ENCODE measurements at places on chromosomes 12 and 14. TPM values are rescaled to one million over a fixed set of nuclear protein-coding genes. Genes with fewer than 3 reads are reported as not detected.

PABPN1 gene
- total RNA-seq: 252 TPM

ADCK1 gene
- 5.4 TPM for total RNA-seq

TC2N gene
- 21.5 TPM for total RNA-seq

KRT6C gene
- not detected for total RNA-seq

BEGAIN gene
- 2.5 TPM for total RNA-seq

SOAT2 gene
- total RNA-seq: not detected

PMEL gene
- not detected for total RNA-seq

TTC6 gene
- total RNA-seq: not detected

KRT73 gene
- not detected for total RNA-seq

GPRC5D gene
- total RNA-seq: not detected

DNA sequence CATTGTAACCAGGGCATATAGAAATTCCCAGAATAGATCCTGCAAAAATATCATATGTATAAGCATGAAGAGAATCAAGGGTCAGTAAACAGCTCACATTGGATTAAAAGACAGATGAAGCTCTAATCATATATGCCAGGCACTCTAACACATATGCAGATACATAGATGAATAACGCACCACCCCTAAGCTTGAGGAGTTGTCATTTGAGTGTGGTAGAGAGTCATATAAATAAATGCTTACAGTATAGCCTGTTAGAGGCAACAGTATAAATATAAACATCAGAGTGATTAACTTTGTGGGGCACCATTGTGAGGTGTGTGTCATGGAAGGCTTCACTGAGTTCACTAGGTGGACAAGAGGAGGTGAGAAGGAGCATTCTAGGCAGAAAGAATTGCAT is 346.7 kb upstream of the PRICKLE1 start:
- DNase-seq: no peak

DNA sequence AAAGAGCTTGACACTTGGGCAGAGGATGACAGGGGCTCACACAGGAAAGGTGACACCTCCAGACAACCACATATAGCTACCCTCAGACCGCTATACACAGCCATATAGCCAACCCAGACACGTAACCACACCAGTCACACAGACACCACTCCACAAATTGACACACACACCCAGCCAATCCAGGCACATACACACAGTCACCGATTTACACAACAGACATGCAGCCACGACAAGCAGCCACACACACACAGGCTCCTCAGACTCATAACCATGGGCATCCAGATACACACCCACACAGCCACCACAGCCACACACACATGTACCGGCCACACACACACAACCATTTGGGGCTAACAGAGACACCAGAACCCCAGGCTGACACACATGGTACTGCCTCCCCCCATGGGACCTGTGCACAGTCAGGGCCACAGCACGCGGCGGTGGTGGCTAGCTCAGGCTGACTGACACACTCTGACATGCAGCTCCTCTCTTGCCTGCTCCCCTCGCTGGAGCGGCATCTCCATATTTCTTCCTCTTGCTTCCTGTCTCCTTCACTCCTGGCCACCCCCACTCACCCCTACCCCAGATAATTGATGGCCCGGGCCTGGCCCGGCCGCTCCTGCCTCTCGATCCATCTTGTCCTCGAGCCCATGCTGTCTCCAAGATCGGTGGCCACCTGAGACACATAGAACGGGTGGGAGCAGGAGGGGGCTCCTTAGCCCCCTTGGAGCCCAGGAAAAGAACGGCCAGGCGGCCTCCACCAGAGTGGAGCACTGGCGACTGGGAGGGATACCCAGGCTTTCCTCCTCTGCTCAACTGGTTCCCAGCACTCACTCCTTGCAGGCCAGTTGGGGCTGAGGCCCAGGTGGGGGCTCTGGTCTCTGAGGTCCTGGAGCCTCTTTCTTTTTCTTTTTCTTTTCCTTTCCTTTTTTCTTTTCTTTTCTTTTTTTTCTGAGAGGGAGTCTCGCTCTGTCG is 6.0 kb upstream of the SHMT2 start:
- DNase-seq: no peak

GRCh38 chr12:92844151-92844763 is 84.8 kb downstream of the EEA1 start:
- no peak for DNase-seq

GRCh38 chr12:132115500-132115899 is 28.6 kb downstream of the DDX51 start:
- no peak for DNase-seq

DNA sequence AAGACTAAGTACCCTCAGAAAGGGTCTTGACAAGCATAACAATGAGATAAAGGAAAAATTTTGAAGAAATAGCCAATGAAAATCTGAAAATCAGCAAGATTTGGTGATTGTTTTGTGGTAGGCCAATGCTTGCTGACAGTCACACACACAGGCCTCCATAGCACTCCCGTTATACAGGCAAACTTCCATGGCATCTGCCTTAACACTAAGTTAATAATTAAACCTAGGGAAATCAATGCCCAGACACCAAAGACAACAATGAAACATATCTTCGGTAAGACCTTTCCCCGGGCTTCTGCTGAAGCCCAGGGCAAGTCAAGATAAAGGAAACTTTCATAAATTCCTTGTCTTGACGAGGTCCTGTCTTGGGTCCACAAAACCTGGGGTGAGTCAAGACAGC is 18.6 kb upstream of the RERGL start:
- DNase-seq: no peak

- no peak for DNase-seq
These were observed 228.5 kb upstream of the KRR1 start for GRCh38 chr12:75739912-75740311.

- DNase-seq: no peak
These were observed 55.2 kb downstream of the SLC38A4 start for GRCh38 chr12:46770501-46771183.

DNA sequence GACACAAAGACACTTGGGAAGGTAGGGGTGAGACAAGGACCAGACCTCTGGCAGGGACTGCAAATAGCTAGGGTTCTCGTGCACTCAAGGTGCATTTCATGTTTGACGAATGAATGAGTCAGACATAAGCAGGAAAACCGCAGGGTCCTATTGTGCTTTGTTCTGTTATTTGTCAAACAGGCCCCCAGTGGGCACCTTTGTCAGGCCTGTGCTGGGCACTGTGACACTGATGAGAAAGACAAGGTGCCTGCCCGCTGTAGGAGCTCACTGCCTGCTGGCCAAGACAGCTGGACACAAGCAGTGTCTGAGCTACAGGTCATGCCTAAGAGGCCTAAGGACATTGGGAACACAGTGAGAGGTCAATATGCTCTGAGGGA is 2.3 kb downstream of the OTUB2 start:
- DNase-seq: peak; percentile 14

- DNase-seq: no peak
These were observed 762 bp downstream of the RABGGTA start for GRCh38 chr14:24270537-24271133.

DNA sequence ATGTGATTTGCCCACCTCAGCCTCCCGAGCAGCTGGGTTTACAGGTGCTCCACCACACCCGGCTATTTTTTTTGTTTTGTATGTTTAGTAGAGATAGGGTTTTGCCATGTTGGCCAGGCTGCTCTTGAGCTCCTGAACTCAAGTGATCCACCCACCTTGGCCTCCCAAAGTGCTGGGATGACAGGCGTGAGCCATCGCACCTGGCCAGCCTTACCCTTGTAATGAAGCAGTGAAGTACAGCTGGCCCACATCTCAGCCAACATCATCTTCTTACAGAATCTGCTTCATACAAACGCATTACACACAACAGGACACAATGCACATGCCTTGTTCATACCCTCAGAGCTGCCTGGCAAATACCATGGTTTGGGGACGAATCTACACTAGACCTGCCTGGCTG is 31.3 kb upstream of the CHFR start:
- no peak for DNase-seq

DNA sequence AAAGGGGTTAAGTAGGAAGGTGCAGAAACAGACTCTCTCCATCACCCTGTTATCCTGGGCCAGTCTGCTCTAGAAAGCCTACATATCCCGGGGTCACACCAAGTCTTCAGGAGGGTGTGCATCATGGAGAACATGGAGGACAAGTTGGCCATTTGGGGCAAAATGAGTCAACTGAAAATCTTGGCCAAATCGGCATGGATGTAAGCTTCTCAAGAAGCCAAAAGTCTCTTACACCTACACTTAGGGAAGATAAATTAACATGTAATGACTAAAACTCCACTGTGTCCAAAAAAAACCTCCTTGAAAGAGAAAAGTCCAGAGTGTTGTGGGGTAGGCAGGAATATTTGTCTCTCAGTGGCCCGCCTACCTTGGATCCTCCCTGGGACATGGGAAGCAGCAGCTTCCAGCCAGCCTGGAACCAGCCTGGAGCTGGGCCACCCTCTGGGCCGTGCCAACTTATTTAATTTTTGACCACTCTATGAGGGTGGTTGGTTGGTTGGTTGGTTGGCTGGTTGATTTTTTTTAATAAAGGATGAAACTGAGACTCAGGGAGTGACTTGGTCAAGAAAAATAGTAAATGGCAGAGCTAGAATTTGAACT is 17.9 kb upstream of the TC2N start:
- DNase-seq: no peak

GRCh38 chr12:25123126-25123525 is 71.8 kb downstream of the DNAI7 start:
- DNase-seq: no peak

DNA sequence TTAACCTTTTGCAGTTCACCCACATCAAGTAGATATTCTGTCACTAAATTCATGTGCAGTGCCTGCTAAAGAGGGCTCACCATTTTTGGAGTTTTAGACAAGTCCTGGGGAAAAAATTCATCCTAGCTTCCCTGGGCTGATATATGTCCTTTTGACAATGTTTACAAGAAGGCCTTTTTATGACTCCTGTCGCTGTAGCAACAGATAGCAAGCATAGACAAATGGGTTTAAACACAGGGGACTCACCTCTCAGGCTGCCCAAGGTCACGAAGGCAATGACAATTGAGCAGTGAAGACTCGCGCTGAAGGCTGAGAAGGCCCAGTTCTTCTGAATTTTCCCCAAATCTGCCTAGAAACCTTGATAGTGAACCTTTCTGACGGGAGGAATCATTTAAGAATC is 150.7 kb upstream of the CPM start:
- DNase-seq: no peak

GRCh38 chr12:108090107-108090899 is 38.8 kb upstream of the WSCD2 start:
- DNase-seq: no peak

GRCh38 chr14:98840511-98840910 is 431.5 kb downstream of the BCL11B start:
- no peak for DNase-seq

DNA sequence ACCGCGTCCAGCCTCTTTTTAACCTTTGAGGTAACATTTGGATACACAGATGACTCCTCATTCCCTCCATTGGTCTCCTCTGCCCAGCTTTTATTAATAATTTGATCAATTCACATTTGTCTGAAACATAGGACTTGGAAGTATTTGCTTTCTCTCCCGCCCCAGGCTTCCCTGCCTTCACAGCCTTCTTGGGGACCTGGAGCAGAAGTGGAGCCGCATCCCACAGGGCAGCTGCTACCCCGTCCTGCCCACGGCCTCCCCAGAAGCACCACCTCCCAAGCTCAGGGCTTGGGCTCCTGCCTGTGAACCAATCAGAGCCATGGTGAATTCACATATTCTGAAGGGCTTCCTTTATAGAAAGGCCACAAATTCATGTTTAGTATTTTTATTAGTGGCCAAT is 97.6 kb downstream of the PIWIL1 start:
- DNase-seq: no peak

DNA sequence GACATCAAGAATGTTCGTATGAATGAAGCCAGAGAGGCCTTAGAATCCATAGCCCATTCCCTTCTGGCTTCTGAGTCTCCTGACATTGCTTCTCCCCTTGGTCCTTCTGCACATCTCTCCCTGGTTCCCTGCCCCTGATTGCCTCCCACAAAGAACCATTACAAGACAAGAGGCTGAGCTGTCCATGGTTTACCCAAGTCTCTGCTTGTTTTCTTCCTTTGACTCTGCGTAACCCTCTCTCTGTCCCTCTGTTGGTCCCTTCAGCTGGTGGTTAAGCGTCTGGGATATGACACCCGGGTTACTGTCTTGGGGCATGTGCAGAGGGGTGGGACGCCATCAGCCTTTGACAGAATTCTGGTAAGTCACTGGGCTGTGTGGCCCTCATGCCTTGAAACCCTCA is 15.9 kb downstream of the PFKM start:
- DNase-seq: no peak

- no peak for DNase-seq
These were observed 2.9 kb downstream of the TMEM229B start for GRCh38 chr14:67485501-67486095.

GRCh38 chr14:100566119-100566518 is 21.1 kb downstream of the BEGAIN start:
- DNase-seq: no peak

- DNase-seq: no peak
These were observed 32.0 kb downstream of the DCP1B start for GRCh38 chr12:1972260-1972659.

DNA sequence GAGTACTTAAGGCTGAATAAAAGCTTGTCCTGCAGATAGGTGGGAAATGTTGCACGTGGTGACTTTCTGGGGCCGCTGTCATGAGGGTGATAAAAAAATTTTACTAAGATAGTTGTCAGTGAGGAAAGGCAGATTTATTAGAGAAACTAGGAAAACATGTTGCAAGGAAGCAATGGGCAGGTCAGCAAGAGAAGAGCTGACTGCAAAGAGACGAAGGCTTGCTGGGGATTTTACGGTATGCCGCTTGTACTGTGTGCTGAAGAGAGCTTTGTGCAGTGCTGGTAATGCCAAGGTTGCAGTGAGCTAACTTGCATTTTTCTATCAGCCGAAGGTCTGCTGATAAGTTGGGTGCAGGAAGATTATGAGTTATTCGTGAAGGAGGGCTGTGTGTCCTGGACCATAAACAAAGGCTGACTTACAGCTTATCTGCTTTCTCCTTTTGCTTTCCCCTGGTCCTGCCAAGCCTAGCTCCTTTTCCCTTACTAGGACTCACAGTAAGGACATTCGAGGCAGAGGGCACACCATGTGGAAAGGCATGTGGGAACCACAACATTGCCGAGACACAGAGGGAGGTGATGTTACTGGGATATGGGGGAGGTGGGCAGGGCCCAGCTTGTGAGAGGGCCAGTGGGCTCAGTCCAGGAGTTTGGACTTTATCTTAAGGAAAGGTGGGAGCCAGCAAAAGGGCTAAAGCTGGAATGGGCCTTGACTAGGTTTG is 7.4 kb upstream of the CCDC88C start:
- no peak for DNase-seq

DNA sequence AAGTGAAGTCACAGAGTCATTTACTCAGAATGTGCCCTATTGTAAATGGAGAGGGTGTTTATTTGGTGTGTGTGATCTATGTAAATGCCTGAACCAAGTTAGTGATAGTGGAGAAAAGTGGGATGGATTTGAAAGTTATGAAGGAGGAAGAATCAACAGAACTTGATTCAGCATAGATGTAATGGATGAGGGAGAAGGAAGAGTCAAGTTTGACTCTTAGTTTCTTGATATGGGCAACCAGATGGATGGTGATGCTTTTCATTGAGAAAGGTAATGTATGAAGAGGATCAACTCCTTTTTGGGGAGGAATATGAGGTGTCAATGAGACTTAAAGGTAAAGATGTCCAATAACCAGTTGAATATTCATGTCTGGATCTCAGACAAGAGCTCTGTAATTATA is 6.7 kb upstream of the MON2 start:
- no peak for DNase-seq
